ENCODE measurements at places on chromosomes 6 and 20.

GRCh38 chr6:111980971-111981840 is 72.7 kb upstream of the CCN6 start:
- no peak for DNase-seq

- DNase-seq: no peak
Observed at GRCh38 chr20:63536241-63536977, 767 bp downstream of the PTK6 start.

- no peak for DNase-seq
Observed at GRCh38 chr6:148517470-148517869, 174.8 kb downstream of the SASH1 start.

GRCh38 chr20:24670341-24670872 is 201.0 kb downstream of the SYNDIG1 start:
- DNase-seq: no peak

GRCh38 chr6:137850816-137851602 is 16.1 kb upstream of the TNFAIP3 start:
- no peak for DNase-seq

GRCh38 chr20:54340206-54340605 is 132.3 kb downstream of the PFDN4 start:
- DNase-seq: no peak

DNA sequence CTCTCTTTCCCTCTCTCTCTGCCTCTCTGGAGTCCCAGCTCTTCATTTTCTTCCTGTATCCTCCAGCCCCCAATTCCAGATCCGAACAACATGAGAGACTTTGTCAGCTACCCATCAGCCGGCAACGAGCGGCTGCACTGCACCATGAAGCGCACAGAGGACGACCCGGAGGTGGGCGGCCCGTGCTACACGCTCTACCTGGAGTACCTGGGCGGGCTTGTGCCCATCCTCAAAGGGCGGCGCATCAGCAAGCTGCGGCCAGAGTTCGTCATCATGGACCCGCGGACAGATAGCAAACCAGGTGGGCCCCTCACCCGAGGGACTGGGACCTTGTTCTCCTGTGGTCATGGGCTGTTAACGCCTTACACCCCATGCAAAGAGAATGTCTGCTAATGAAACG is 78.9 kb upstream of the TMEM181 start:
- DNase-seq: no peak

DNA sequence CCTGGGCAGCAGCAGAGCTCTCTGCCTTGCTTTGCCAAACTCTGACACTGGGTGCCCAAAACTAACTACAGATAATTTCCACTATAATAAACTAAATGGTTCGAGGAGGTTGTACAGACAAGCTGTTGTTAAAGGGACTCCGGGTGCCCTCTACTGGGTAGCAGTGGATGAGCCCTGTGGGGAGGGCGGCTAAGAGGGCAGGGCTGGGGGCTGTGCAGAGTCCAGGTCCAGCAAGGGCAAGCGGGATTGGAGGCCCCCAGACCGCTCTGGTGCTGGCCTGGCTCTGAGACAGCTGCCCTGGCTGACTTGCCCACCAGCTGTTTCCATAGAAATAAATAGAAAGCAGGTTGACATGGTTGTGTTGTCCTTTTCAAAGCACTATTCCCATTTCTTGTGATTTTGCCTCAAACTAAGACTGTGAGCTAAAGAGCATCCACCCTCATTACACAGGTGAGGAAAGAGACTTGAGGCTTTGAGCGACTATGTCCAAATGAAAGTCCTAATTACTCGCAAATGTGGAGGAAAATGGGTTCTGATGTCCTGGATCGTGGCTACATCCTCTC is 167.6 kb upstream of the CST7 start:
- DNase-seq: no peak
